ENCODE measurements at places on chromosomes 3 and 15. TPM values are rescaled to one million over a fixed set of nuclear protein-coding genes. Genes with fewer than 3 reads are reported as not detected.

CRBN gene
- total RNA-seq = 31.2 TPM

SEMA5B gene
- total RNA-seq = not detected

DCBLD2 gene
- 307 TPM for total RNA-seq

DUOXA2 gene
- not detected for total RNA-seq

HLTF gene
- 43.3 TPM for total RNA-seq

EPHB3 gene
- total RNA-seq = 23.1 TPM

FOXL2NB gene
- not detected for total RNA-seq

TNK2 gene
- total RNA-seq = 49.3 TPM

CD200 gene
- not detected for total RNA-seq

AHSG gene
- total RNA-seq = not detected

RARB gene
- total RNA-seq = not detected

CASR gene
- not detected for total RNA-seq

CPLX3 gene
- total RNA-seq = not detected

TMEM115 gene
- total RNA-seq = 56.6 TPM

B3GALNT1 gene
- total RNA-seq = 125 TPM

SPINT1 gene
- 177 TPM for total RNA-seq

TJP1 gene
- total RNA-seq = 102 TPM

PDHB gene
- total RNA-seq = 103 TPM

THPO gene
- total RNA-seq = not detected

SMARCC1 gene
- total RNA-seq = 53.0 TPM

SLC33A1 gene
- total RNA-seq = 32.9 TPM

Measured in PC-3 (cell line).